Sigmoid colon (tissue), 7 donors: ENCODE measurements at places on chromosomes 5 and 9. TPM values are rescaled to one million over a fixed set of nuclear protein-coding genes. Genes with fewer than 3 reads are reported as not detected.

DNA sequence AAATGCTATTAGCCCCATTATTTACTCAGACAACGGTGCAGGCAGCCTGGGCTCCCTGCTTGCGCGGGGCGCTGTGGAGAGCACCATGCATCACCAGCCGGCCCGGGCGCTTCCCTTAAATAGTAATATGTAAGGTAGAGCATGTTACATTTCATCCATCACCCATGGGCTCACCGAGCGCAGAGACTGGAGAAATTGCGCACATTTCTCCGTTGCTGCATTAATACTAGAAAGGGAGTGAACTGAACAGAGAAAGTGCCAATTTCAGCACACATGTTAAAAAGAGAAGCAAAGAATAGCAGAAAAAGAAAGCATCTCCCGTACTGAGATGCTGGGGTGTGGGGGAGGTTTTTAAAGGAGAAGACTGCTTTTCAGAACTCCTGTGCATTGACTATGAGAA lies 400.3 kb downstream of the ZSWIM6 start:
- no peak for DNase-seq

GRCh38 chr5:81334304-81335061 lies 33.1 kb downstream of the ZCCHC9 start:
- no peak for DNase-seq

DNA sequence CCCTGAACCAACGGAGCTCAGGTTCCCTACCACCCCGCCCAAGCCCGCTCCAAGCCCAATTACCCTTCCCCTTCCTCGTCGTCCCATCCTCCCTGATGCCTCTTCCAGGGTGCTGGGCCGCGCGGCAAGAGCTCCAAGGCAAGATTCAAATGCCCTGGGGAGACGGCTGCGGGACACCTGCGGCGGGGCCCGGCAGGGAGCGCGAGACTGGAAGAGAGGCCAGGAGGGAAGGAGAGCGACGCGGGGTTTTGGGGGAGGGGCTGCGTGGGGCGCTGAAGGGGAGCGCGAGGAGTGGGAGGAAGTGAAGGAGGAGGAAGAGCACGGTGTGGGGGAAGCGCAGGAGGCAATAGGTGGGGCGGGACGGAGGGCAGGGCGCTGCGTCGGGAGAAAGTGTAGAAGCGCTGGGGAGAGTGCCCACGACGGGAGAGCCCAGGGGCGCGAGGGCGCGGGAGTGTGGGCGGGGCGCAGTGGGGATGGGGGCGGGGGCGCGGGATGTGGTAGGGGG lies 975 bp upstream of the NXNL2 start:
- peak; percentile 72 for DNase-seq

The NRG2 gene
- total RNA-seq = 6.4 TPM

DNA sequence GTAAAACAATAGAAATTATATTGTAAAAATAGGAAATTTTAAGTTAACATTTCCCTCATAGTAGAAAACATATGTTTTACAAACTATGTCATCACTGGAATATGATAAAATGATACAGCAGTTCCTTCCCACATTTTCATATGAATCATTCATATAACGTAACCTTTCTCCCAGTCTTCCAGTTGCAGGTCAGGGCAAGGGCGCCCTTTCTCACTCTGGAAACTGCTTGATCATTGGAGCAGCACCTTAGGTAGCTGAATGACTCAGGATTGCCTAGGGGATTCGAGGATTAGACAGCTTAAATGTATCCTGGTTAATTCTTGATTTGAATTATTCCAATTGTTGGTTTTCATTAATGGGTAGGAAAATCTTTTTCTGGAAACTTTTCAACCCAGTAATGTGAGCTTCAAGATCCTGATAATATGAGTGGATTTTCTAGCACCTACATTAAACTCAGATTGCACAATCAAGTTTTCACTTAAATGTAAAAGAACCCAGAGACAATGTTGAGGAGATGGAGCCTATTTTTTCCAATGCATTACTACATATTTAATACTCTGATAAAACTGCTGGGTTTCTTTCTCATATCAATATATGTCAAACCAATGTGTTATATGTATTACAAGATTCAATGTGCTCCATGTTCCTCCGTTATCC lies 32.6 kb upstream of the ANXA1 start:
- DNase-seq = no peak

DNA sequence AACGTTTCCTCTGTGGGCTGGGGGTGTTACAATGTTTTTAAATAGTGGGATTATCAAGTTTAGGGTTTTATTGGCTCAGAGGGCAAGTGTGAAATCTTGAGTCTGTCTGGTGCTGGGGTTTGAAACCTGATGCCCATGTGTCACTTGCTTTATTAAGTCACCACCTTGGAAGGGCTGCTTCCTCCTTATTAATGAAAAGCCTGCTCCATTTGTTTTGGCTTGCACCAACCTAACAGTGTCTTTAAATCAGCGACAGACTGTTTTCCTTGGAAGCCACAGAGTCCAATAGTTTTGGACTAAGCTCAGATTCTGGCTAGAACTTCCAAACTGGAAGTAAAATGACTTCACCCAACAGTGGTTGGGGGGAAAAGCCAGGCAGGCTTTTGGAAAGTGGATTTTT lies 10.7 kb upstream of the PALM2AKAP2 start:
- DNase-seq = no peak

The TMEM252 gene
- not detected for total RNA-seq

DNA sequence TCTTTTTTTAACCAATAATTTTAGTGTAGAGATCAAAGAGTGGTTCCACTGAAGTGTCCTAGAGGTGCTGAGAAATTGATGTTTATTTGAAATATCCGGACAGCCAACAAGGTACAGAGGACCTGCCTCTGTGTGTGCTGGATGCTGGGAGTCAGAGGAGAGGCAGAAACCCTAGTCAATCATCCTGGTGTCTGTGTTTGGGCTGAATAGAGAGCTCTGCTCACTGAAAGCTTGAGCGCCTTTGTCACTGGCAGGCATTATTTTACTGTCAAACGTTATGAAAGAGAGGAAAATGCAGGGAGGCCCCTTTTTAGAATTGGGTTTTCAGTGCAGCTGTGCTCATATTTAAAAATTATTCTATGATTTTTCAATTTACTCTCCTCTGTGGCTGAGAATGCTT lies 480.3 kb upstream of the TYRP1 start:
- DNase-seq = no peak

DNA sequence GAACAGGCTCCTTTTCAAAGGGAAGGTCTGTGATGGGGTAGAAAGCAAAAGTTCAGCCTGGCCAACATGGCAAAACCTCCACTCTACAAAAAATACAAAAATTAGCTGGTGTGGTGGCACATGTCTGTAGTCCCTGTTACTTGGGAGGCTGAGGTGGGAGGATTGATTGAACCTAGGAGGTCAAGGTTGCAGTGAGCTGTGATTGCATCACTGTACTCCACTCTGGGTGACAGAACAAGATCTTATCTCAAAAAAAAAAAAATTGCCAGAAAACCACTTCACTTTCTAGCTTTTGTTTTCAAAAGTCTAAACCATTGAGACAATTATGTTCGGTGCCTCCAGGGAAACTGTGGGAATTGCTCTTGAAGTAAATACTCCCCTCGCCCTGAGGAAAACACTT lies 43.5 kb downstream of the S100Z start:
- no peak for DNase-seq

DNA sequence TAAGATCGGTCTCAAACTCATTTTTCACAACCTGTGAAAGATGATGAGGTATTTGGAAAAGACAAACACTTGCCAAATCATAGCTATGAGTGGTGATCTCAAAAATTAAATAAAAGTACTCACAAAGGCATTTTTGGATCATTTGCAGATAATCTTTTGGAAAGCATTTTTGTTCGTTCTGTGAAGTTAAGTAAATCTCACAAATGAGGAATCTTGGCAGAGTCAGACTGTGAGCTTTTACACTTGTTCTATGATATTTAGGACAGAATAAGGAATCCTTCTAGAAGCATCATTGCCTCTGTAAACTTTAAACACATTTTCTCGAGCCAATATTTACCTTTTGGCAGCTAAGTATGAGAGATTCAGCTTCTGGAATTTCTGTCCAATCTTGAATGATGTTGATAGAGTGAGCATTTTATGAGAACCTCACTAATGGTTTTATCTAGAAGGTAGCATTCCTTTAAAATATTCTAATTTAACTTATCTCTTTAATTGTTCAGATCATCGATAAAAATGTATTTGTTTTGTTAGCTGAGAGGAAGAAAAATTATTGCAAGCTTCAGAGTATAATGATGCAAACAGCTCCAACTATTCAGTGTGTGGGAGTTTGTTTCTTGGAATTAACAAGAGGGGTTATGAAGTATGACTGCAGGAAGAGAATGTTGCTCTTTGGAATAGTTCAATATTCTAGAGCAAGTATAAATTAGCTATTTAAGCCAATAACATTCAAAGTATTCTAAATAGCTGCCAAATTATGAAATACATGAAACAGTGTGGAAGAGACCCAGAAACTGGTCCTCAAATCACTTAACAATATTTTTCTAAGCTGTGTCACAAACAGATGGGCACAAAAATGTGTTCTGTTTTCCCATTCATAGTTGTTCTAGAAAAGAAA lies 48.6 kb upstream of the SLCO6A1 start:
- DNase-seq = no peak

GRCh38 chr5:139410993-139411828 lies 7.3 kb upstream of the SPATA24 start:
- peak; percentile 79 for DNase-seq

DNA sequence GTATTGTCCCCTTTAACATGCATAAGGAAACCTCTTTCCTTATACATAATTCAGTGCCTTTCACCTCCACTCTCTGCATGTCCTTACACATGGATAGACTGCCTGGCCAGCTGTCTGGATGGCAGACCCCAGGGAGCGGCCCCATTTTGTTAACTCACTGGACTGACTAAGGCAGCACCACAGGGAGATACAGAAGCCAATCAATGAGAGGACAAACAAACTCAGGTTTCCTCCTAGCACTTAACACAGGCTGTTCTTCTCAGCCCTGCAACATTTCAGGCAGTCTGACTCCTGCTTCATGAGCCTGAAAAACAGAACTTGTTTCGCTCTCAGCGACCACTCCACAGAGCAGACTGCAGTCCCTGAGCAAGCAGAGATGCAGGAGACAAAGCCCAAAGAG lies 135.4 kb upstream of the RASEF start:
- DNase-seq = no peak

DNA sequence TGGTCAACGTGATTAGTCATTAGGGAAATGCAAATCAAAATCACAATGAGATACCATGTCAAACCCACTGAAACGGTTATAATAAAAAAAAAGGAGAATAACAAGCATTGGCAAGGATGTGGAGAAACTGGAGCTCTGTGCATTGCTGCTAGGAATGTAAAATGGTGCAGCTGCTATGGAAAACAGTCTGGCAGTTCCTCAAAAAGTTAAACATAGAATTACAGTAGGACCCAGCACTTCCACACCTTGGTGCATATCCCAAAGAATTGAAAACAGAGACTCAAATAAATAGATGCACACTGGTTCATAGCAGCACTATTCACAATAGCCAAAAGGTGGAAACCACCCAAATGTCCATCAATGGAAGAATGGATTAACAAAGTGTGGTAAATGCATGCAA lies 201.5 kb upstream of the TUT7 start:
- DNase-seq = no peak

The PAX5 gene
- total RNA-seq = not detected

DNA sequence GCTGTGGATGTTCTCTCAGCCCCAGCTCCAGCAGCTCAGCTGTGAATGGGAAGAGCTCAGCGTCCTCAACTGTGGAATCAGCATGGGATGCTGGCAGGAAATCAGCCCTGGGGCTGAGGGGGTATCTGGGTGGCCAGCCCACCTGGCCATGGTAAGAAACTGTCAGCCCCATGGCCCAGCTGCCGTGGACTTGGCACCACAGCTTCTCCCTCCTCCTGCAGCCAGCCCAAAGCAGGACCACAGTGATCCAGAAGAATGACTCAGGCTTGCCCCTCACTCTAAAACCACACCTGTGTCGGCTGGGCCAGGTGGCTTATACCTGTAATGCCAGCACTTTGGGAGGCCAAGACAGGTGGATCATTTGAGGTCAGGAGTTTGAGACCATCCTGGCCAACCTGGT lies 48.0 kb downstream of the SAR1B start:
- no peak for DNase-seq

- DNase-seq = no peak
Measured at GRCh38 chr5:154698763-154699162, 56.4 kb upstream of the LARP1 start.

- DNase-seq = no peak
Measured at GRCh38 chr5:111472579-111472978, 39.8 kb downstream of the STARD4 start.

DNA sequence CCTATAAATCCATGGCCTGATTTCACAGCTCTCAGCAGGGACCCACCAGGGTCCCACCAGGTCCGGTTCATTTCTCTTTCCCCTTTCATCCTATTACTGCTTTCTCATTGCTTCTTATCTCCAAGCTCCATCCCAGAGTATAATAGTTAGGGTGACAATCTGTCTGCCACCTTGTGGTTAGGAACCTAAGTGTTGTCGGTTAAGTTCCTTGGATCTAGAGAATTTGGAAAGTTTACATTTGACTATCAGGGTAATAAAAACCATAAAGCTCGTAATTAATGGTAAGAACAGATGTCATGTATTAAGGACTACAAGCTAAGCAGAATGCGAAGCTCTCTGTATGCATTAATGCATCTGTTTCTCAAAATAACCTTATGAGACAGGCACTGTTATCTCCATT lies 259.1 kb downstream of the SH3GL2 start:
- no peak for DNase-seq
